ENCODE measurements at places on chromosomes 5 and 9. TPM values are rescaled to one million over a fixed set of nuclear protein-coding genes. Genes with fewer than 3 reads are reported as not detected.
A peak's percentile ranks its signal among the peaks of the same experiment; 100 is the strongest.

The CDC14B gene
- 8.0 TPM for total RNA-seq

The SLC4A9 gene
- total RNA-seq, result not detected

The PGM5 gene
- 0.57 TPM for total RNA-seq

The FAM13B gene
- 26.8 TPM for total RNA-seq

The PCDHB12 gene
- 3.6 TPM for total RNA-seq

The CDK5RAP2 gene
- total RNA-seq, result 34.0 TPM

The PCDH1 gene
- total RNA-seq, result 2.7 TPM

The CNOT8 gene
- total RNA-seq, result 70.3 TPM

DNA sequence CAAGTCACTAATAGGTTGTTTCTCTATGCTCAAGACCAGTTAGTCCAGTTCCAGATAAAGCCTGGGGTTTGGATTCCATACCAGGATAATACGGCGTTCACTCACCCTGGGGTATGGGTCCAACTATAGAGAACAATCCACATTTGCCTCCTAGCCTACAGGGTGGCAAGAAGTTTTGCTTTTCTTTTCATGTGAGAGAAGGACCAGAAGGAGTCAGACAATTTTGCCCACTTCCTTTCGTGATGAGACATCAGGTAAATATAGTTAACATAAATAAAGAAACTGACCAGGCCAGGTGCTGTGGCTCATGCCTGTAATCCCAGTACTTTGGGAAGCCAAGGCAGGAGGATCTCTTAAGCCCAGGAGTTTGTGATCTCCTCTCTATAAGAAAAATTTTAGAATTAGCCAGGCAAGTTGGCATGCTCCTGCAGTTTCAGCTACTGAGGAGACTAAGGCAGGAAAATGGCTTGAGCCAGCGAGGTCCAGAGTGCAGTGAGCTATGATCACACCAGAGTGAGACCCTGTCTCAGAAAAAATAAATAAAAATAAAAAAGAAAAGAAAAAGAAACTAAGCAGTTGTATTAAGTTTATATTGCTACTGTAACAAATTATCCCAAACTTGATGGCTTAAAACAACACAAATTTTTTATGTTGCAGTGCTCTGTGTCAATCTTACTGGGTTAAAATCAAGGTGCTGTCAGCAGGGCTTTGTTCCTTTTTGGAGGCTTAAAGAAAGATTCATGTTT is 7.5 kb upstream of the REEP5 start:
- peak; percentile 32 for DNase-seq

DNA sequence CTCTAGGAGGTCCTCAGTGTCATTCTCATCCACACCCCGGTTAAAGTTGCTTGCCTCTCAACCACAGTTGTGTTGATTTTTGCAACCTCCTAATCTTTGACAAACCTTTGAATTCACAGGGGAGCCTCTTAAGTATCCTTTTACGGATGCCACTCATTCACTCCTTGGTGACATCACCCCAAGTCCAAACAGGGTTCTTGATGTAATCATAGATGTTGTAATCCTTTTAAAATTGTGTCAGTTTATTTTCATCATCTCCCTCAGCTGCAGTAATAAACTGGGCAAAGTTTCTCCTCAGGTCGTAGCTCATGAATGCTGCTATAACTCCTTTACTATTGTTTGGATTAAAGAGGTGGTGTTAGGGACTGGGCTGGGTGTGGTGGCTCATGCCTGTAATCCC is 637.2 kb upstream of the NUDT12 start:
- no peak for DNase-seq

DNA sequence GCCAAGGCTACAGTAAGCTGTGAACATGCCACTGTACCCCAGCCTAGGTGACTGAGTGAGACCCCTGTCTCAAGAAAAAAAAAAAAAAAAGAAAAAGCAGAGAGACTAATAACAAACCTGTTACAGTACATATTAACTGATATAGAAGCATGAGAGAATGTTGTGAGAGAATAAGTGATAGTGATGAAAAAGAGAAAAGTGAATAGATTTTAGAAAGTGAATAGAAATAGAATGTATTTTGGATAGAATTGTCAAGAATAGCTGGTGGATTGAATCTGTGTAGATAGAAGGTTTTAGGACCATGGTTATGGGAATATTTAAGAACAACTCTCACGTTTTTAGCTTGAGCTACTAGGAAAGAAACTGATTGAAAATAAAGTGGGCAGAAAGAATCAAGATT is 135.8 kb downstream of the WDR70 start:
- no peak for DNase-seq

DNA sequence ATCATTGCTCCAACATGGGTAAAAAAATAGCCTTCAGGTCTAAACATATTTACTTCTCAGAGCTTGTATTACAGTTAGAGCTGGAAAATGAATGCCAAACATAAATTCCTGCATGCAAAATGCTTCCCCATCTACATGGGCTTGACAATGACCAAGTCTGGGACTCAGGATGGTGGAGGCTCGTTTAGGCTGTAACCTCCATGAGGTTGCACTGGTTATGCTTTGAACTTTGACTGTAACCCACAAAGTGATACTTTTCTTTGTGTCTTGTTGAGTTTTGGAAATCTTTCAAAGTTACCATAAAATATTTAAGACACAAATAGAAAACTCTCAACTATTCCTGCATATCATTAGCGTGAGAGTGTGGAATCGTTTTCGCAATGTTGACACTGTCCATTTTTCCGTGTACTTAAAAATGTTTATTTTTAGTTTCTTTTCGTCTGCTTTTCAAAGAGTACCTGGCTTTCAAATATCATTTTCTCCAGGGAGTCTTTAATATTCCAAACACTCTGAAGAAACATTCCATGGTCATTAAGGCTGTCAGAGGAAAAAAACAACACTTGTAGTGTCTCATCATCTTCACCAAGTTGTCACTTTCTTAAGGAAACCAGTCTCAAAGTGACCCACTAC is 487.8 kb downstream of the ENC1 start:
- DNase-seq, result no peak

DNA sequence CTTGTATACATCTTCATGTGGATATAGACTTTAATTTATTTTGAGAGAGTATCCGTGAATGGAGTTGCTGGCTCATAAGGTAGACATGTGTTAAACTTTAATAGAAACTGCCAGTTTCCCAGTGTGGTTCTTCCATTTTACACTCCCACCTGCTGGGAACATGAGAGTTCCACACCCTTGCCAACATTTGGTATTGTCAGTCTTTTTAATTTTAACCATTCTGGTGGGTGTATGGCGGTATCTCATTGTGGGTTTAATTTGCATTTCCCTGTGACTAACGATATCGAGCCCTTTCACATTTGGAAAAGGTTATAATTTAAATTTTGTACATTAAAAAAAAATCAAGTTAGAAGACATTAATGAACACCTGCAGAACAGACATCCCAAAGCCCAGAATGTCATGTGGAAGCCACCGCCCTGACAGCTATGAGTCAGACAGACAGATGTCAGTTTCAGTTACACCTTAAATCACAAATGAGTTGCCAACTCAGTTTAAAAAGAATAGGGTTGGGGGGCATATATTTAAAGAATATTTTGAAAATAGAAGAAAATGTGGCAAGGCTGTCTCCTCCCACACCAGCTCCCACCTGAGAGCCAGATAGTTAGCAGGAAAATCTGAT is 36.9 kb downstream of the ANKRD33B start:
- DNase-seq, result no peak

DNA sequence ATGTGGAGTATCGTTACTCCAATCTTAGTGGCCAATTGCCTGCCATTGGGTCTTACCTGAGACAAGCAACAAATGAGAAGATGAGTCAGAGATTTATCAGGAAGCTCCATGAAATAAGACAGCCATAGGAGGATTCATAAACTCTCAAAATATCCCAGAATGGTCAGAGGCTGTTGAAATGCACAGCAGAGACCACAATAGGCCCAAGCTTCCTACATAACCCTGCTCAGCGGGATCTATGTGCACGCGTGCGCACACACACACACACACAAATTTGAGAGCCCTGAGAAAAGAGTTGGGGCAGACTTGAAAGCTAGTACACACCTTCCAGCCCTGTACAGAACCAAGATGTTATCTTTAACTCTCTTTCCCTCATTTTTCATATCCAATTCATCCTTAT is 9.8 kb downstream of the UIMC1 start:
- no peak for DNase-seq

DNA sequence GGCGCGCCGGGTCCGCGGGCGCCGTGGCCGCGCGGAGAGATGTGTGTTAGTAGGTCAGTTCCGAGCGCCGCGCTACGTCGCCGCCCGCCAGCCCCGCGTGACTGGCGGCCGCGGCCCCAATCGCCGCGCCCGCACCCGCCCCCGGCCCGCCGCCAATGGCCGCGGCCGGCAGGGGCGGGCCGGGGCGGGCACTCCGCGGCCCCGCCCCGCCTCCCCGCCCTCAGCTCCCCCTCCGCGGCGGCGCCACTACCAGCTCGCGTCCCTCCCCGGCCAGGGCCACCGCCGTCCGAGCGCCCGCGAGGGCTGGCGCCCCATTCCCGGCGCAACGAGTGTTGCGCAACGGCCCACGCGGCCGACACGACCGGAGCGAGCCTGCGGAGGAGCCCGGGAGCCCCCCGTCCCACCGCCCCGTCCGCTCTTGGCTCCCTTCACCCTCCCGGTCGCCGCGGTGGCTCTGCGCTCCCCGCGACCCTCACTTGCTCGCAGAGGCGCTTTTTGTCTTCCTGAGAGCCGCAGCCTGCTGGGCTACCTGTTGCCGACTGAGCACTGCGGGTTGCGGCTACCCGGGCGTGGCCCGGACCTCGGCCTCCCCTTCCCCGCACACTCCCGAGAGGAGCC is at the start of gene NFIL3:
Gene NFIL3, minus strand, starts transcription at position 48 of the 618 bp plus-strand sequence. CDS start 13,098 bp downstream, outside the sequence.
- peak; percentile 91 for DNase-seq

DNA sequence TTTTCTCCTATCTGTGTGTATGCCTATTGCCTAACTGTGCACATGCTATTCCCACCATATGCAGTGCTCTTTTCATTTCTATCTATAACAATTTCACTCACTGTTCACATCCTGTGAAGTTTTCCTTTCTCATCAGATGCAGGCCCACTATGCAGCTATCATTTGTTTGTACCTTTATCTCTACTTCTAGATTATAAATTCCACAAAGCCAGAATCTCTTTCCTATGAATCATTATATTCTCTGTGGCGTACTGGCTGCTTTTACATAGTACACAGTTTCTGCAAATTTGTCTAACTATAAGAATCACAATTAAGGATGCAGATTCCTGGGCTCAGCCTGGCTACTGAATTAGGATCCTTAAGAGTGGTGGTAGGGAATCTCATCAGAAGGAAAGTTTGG is 600.8 kb upstream of the ARRDC3 start:
- DNase-seq, result no peak

DNA sequence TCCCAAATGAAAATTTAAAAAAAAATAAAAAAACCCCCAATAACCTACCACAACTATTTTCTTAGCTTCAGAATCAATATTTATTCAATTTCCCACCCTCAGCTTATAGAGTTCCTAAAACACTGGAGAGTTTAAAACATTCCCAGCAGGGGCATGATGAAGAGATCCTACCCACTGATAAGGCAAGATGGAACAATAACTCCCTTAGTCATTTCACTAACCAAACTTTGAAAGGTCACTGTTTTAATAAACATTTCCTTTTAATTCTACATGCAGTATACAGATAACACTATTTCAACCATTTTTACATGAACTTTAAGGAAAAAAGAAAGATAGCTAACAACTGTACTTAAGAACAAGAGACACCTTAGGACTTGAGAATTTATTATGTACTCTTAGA is 34.9 kb upstream of the ACOT12 start:
- DNase-seq, result no peak

DNA sequence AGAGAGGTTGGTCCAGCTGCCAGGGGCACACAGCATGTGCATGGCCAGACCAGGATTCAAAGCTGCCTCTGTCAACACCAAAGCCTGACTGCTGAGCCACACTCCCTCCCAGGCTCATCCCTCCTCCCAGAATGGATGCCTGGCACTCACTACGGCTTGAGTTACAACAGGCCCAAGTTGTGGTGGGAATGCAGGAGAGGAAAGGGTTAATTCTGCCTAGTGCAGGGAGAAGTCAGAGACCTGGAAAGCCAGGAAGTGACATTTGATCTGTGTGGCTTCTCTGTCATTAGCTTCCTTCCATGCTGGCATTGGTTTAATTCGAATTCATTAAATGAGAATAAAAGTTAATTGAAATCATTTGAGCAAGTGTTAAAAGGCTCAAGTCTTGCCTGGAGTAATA is 150.0 kb downstream of the NSG2 start:
- DNase-seq, result peak; percentile 25

GRCh38 chr9:38680837-38681445 is 39.0 kb downstream of the FAM240B start:
- DNase-seq, result no peak

GRCh38 chr5:123429221-123429954 is 6.2 kb upstream of the CEP120 start:
- DNase-seq, result no peak

GRCh38 chr5:88108490-88109279 is 160.0 kb downstream of the TMEM161B start:
- no peak for DNase-seq

DNA sequence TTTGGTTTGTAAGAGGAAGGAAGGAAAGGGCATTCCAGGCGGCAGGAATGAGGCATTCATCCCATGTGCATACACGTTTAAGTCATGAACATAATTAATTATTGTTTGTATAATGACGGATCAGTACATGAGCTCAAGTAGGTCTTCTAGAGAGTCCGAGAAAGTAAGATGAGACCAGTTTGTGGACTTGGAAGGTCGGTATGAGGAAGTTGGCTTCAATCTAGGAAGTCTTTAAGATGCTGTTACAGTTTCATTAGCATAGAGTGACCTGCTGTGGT is 2.1 kb downstream of the GTF3C4 start:
- no peak for DNase-seq
